ENCODE measurements at places on chromosomes 2 and 18.

GRCh38 chr2:190996947-190997346 is 17.0 kb downstream of the STAT1 start:
- no peak for DNase-seq

- DNase-seq: peak; percentile 2
These were observed 166.1 kb upstream of the RAB6C start for GRCh38 chr2:129813404-129813803.

DNA sequence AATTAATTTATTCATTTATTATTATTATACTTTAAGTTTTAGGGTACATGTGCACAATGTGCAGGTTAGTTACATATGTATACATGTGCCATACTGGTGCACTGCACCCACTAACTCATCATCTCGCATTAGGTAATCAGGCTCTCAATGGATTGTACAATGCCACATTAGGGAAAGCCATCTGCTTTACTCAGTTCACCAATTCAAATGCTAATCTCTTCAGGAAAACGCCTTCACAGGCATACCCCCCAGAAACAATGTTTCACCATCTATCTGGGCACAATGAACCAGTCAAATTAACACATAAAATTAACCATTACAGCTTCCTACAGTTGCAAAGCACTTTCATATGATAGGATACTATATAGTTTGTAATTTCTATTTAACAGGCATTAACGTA is 84.8 kb upstream of the DNAJC10 start:
- DNase-seq: no peak

DNA sequence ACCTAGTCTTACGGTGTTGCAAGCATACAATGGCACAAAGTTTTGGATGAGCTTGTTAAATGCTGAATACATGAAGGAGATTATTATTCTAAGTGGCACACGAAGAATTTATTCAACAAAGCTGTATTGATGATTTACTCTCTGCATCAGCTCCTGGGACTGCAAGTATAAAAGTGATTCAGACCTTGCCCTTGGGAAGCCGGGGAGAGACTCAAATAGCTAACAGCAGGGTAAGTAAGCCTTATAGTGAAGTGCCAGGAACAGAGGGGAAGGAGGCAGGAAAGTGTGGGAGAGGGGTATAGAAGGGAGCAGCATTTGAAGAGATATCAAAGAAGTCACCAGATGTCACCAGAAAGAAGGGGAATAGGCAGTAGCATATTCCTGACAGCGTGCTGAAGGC is 115.4 kb downstream of the MCFD2 start:
- DNase-seq: no peak

- DNase-seq: no peak
These were observed 100.2 kb downstream of the PID1 start for GRCh38 chr2:229170916-229171315.

DNA sequence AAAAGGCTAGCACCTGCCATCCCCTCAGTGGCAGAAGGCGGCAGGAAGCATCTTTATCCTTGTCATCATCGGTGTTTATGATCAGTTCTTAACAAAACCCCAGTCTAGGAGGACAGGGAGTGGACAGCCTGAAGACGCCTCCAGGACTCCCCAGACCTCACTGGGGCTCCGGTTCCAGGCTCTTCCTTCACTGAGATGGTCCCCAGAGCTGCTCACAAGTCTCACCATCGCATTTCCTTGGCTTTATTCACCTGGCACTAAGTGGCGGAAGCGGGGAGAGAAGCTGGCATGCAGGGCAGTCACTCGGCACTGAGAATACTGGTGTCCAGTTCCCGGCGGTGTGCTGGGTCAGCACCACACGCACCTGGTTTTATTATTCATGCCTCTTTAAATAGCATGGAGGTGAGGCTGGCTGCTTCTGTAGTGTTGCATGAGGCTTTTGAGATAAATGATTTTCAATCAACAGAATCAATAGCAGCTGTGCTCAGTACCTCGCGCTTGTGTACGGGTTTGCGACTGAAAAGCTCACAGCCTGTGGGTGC is 68.7 kb downstream of the CABLES1 start:
- DNase-seq: no peak

GRCh38 chr2:163752267-163752666 is 16.5 kb upstream of the FIGN start:
- DNase-seq: no peak

GRCh38 chr2:60857056-60857455 is 24.3 kb upstream of the REL start:
- no peak for DNase-seq

DNA sequence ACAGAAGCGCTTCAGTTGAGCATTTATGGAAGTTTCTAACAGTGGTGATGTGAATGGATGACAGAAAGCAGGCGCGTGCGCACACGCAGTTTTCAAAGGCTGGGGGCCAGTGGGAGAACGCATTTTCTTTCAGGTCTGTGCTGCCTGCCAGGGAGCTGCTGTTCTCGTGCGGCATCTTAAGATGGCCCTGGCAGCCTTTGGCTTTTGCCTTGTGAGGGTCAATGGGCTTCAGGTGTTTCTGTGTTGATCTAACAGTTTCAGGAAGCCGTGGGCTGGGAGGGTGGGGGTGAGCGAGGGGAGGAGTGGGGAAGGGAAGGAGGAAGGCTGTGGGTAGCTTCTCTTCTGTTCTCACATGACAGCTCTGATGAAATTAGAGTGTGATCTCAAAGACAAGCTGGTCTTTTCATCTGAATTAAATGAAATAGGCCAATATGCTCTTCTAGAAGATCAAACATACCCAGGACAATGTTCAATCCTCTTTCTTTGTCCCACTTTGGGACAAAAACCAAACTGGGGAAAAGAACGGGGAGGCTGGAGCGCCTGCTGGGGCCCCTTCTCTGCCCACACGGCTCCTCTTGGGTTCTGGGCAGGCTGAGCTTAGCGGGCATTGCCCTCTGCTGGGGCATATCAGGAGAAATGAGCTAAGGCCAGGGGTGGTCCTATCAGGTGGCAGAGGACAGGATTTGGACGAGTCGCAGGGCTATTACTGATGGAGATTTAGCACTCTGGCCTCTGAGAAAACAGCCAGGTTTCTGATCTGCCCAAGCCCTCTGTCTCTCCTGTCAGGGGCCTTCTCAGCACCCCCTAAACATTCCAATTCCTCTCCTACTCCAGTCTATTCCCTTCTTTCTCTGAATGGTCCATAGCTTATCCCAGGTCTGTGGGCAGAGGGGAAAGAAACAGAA is 126.2 kb upstream of the LGALSL start:
- DNase-seq: peak; percentile 74

GRCh38 chr2:145752091-145752806 is 1232.3 kb upstream of the ZEB2 start:
- peak; percentile 79 for DNase-seq

- no peak for DNase-seq
These were observed 100.2 kb downstream of the CCBE1 start for GRCh38 chr18:59597049-59597448.

DNA sequence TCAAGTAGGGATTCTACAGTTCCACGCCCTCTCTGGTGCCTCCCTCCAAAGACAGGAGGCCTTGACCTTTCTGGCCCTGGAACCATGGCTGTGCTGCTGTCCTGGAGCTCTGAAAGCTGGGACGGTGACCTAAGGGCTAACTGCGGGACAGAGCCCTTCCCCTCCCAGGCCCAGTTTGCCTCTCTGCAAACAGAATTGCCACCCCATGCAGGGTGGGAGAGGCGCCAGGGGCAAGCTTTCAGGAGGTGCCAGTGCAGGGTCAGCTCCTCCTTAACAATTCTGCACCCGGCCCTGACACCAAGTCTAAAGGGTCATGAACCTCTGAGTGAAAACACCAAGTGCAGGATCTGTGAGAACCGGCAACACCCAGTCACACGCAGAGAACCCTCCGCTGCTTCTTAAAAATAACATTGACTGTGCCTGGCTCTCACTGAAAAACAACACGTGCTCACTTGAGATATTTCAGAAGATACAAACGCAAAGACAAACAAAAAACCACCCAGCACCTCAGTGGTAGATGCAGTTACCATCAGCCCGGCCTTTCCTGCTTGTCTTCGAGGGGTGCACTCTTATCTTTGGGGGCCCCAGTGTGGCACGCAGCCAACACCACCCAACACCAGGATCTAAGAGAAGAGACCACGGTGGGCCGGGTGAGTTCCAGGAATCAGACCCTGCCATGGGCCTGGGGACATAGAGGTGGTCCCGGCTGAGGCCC is 1.1 kb upstream of the SNED1 start:
- no peak for DNase-seq

- DNase-seq: peak; percentile 100
These were observed 552 bp upstream of the MXD1 start for GRCh38 chr2:69914164-69914949.

- no peak for DNase-seq
These were observed 96.7 kb upstream of the RIOK3 start for GRCh38 chr18:23356424-23356823.

DNA sequence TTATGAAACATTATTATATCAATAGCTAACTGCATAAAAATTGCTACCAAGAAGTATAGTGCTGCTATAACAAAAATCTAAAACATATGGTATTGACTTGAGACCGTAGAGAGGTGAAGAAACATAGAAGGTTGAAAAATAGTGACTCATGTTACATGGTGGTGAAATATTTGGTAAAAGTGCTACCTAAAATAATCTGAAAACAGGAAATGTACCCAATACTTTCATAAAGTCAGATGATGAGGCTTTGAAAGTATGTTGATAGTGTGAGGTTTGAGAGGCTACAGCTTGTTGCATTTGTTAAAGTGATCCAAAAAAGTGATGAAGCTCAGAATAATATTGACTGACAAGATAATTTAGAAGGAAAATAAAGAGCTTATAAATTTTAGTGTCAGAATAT is 718.7 kb upstream of the SLC8A1 start:
- no peak for DNase-seq

DNA sequence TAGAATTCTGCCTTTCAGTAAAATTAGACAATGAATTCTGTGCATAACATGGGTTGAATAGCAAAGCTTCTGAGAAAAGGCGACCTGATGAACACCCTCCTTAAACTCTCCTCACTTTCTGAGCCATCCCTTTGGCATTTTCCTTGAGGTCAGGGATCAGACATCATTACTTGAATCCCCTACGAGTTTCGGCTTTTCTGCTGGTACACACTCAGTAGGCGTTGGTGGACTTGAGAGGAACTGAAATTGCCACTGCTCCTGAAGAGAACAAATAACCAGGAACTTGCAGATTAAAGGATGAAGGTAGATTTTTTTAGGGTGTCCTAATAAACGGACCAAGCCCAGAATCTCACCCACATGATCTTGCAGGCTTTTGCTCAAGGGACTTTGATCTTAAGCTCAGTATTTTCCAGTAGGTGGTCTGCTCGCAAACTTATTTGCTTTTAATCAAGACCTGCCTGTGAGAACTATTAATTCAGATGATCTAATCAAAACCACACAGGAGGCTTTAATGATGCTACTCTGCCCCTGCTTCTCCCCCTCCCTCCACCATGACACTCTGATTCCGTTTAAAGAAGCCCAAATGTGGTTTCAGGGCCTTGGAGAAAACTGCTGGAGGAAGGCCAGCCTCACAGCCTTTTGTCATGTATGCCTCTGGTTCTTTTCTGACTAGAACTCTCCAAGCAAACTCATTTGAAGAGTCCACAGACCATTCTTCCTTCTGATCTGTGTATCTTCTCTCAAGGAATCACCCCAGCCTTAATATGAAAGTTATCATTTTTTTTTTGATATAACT is 124.9 kb downstream of the PRKCE start:
- no peak for DNase-seq

DNA sequence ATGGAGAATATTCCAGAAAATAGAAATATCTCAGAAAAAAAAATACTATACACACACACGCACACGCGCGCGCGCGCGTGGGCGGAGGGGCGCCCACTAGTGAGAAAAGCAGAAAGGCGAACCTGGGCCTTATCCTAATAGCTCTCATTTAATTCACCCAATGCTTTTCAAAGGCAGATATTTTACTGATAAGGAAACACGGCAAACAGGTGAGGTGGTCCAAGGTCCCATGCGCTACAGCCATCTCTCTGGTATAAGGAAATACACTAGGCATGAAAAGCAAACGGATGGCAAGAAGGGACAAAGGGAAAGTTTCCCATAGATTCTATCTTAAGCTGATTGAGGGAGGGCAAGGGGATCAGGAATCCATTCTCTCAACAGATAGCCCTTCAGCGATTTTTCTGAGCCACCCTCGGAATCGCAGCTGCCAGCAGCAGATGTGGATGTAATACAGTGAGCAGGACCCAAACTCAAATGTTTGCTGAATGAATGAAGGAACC is 136.7 kb downstream of the TMEM247 start:
- peak; percentile 50 for DNase-seq

GRCh38 chr2:218829868-218830451 is 1.6 kb downstream of the PRKAG3 start:
- no peak for DNase-seq

- DNase-seq: no peak
These were observed 557 bp upstream of the GREB1L start for GRCh38 chr18:21241301-21242048.

DNA sequence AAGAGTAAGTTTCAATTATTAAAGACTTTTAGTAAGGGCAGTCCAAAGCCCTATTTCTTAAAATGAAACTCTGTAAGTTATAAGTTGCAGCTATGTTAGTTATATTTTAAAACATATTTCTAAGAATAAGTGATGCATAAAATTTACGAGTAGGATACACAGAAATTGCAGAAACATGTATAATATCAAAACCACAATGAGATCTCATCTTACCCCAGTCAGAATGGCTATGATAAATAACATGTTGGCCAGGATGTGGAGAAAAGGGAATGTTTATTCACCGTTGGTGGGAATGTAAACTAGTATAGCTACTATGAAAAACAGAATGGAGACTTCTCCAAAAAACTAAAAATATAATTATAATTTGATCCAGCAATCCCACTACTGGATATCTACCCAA is 201.2 kb downstream of the CBLN2 start:
- DNase-seq: no peak

DNA sequence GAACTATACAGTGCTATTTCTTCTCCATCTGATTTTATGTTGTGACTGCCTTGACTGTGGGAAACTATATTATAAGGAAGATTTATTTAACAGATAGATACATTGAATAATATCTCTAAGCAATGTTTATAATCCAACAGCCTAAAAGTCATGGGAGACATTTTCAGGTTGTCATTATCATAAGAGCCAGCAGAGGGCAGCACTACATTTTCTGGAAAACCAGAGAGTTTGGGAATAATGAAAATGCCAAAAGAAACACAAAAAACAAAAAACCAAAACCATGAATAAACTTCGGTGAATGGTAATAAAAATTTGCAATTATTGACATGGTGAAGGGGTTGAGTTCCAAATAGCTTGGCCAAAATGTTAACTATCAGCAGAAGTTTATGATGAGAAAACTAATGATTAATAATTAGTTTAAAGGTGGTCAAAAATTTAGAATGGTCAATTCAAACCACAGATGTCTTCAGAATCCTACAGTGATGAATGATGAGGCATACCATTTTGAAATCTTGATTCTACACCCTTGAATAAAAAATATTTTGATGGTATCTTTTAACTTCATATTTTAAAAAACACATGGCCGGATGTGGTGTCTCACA is 4.7 kb downstream of the EEF1B2 start:
- DNase-seq: peak; percentile 27

DNA sequence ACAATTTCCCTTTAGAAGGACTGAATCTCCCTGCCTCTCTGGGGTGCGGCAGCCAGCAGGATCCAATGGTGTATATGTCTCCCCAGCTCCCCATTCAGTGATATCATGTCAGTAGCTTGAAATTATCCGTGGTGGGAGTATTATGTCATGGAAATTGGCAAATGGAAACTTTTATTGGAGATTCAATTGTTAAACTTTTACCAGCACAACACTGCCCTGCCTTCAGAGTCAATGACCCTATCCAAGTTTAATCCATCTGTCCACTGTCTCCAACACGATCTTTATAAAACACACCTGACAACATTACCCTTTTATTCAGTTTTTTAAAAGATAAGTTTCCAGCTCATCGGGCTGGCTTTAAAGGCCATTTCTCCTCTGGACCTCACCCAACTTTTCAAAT is 5.0 kb upstream of the IL1RN start:
- DNase-seq: no peak
